ENCODE measurements at places on chromosomes 16 and 17.

GRCh38 chr17:6981426-6981825, 14.4 kb upstream of the ALOX12 start:
- DNase-seq: no peak

DNA sequence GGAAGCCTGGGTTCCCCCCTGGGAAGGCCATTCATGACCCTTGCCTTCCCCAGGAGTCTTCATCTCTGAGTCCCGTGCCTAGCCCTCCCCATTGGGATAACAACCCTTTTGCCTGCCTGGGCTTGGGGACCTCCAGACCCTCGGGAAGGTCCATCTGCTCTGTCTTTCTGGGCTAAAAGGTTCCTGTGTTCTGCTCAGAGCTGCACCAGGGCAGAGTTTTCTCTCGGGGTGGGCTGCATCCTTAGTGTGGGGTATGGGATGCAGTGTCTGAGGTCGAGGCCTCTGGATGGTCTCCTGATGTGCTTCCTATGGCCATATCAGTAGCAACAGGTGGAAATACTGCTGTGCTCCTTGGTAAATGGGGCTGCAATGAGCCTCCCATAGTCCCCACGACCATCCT, 22.9 kb upstream of the PLLP start:
- no peak for DNase-seq

GRCh38 chr16:72532906-72533410, 361.0 kb upstream of the PMFBP1 start:
- DNase-seq: no peak

GRCh38 chr16:89602273-89602951, 11.0 kb upstream of the DPEP1 start:
- DNase-seq: no peak

DNA sequence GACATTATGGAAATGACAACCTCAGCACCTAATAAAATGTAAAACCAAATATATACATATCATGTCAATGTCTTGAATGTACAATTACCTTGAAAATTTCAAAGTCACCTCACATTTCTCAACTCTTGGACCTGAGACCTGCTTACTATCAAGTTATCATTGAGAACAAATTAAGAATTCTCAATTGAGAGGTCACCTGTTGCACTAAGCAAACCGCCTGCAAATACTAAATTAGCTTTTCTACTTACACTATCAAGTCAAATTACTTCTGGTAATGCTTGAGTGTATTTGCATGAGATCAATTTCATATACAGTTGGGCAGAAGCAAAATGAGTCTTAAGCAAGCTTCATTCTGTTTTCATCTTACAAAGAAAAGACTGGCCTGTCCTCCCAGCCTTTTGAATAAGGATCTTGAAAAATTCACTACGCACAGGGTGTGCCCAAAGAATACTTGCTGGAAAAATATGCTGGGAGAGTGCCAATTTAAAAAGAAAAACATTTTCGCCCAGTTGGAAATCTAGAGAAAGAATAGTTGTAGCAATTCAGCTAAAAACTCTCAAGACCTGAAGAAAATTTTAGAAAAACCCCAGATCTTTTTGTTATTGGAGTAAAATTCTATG, 35.7 kb downstream of the KANSL1 start:
- no peak for DNase-seq

DNA sequence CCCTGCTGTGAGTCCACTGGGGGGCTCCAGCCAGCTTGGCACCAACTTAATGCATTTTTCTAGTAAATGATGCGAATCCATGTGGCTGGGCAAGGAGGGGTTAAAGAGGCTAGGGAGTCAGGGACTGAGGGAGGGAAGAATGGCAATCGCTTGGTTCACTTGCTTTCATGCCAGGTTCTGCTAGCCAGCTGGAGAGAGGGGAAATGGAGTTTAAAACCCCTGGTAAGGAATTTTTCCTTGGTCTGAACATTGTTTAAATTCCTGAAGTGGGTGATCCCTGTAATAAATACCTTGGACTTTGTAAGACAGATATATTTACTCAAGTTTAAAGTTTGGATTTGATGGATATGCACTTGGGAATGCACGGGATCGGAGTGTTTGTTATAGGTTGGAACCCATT, 22.8 kb downstream of the ANKFN1 start:
- DNase-seq: no peak

DNA sequence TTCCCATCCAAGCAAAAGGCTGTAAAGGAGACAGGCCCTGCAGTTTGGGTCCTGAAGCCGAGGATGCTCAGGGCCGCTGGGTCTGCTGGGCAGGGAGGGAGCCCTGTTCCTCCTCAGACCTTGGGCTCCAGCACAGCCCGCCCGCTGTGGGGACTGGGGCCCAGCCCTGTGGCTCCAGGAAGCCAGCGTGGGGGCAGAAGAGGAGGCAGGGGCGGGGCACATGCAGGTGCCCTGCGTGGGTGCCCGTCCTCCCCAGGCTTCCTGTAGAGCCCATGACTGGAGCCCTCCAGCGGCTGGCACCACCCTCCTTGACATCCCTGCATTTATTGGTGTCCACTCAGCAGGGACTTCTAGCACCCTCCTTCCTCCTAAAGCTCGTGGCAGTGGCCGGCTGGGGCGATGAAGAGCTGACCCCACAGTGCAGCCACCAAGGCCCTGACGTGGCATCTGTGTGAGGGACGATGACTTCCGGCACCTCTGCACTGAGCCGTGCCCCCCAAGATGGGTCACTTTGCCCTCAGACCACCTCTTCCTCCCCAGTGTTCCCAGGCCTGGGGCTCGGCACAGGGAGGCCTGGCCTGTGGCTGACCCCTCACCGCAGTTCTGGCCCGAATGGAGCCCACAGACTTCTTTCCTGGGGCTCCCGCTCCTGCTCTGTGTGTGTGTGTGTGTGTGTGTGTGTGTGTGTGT, 9.9 kb downstream of the PRSS27 start:
- DNase-seq: no peak

- DNase-seq: no peak
Measured at GRCh38 chr17:5719976-5720375, 135.7 kb upstream of the NLRP1 start.
